ENCODE measurements at places on chromosomes 5 and 9.

GRCh38 chr9:103574056-103574455 lies 520.1 kb upstream of the SMC2 start:
- peak; percentile 61 for DNase-seq

- DNase-seq = no peak
Observed at GRCh38 chr5:127885176-127885575, 182.0 kb downstream of the CCDC192 start.

DNA sequence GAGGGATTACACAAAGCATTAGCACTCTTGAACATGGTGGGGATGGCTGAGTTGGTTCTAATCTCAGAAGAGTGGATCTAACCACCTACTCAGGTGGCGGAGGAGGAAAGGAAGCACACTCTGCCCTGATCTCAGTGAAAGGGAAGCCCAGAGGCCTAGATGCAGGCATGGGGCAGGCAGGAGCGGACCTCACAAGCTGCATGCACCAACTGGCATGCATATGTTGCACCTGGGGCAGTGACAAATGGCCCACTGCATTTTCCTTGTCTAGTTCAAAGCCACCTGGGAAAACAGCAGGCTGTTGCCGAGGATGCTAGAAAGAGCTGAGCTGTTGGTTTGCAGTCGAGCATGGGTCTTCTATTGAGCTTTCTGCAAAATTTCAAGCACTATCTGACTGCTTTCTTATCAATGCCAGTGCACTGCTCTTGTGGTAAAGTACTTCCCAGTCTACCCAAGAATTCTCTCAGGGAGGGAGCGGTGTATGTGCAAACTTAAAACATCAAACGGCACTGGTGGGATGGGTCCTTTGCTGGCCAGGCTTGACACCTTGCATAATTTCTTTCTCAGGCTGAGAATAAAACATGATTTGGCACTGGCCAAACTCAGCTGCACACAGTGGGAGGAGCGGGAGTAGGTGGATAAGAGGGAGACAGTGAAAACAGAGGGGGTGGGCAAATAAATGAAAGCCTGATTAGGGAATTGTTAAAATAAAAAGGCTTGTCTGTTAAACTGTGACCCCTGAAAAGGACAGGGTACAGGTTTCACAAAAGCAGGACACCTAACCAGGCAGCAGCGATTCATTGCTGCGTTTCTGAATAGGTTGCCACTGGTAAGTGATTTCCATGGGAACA lies 108.9 kb downstream of the MARCHF3 start:
- no peak for DNase-seq

GRCh38 chr5:68287976-68288706 lies 72.6 kb downstream of the PIK3R1 start:
- DNase-seq = no peak

DNA sequence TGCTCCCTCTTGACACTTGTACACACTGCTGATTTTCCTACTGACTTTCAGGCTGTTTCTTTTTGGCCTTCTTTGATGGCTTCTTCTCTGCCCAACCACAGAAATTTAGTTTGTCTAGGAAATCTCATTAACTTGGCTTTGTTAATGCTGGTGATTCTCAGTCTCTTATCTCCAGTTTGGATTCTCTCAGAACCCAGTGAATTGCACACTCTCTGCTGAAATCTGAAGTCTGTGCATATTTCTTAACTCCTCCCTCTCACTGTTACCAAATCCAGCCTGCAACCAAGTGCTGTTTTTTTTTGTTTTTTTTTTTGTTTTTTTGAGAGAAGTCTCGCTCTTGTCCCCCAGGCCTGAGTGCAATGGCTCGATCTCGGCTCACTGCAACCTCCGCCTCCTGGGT lies 117.2 kb downstream of the CDC42SE2 start:
- peak; percentile 2 for DNase-seq

DNA sequence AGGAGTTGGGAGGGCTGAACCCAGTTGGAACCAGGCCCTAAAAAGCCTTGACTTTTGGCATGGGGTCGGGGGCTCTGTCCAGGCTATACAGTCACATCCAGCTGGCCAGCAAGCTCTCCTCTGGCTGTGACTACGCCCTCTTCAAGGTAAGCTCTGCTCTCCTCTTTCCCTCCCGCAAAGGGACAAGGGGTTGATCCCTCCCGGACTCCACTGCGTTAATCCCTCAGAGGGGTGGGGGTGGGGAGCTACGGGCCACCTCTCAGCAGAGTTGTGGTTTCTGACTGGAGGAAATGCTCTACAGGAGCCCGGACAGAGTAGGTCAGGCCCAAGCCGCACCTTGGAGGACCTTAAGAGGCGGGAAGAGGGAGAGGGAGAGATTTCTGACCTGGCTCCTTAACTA lies 3.0 kb upstream of the TSPAN17 start:
- DNase-seq = no peak

DNA sequence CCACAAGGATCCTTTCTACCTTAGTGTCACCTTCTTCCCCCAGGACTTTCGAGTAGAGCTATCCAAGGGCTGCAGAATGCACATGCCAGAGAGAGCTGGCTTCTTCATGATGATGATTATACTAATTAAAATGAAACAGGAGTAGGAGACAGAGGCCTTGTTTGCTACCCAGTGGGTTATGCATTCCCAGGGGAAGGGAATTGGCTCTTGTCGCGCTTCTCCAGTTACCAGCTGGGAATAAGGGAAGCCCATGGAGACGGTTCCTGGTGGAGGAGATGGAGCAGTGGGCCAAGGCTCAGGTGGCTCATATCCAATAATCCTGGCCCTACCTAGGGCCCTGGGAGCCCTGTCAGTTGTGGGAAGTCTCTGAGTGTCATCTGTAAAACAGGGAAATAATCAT lies 65.1 kb downstream of the WWC1 start:
- no peak for DNase-seq

GRCh38 chr5:127609957-127610356 lies 38.9 kb upstream of the CTXN3 start:
- DNase-seq = no peak

- peak; percentile 27 for DNase-seq
Observed at GRCh38 chr9:98775831-98776441, 20.4 kb downstream of the ANKS6 start.

GRCh38 chr9:73996844-73997243 lies 500.3 kb upstream of the RORB start:
- DNase-seq = no peak

- peak; percentile 46 for DNase-seq
Observed at GRCh38 chr9:112348257-112349007, 15.0 kb upstream of the PTBP3 start.

DNA sequence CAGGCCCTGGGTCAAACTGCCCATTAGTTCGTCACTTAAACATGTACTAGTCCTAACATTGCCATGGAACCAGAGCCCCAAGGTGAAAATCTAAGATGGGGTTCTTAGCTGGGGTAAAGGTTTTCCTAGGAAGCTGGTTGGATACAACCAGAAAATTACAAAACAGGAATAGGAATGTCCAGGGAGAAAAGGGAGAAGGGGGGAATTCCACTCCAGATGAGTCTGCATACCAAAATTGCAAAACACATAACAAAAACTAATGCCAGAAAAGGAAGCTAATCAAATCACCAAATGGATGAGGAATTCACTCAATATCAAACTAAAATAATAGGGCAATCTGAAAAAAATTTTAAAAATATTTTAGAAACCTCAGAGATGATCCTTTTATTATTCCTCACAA lies 396.2 kb downstream of the EFNA5 start:
- peak; percentile 43 for DNase-seq

DNA sequence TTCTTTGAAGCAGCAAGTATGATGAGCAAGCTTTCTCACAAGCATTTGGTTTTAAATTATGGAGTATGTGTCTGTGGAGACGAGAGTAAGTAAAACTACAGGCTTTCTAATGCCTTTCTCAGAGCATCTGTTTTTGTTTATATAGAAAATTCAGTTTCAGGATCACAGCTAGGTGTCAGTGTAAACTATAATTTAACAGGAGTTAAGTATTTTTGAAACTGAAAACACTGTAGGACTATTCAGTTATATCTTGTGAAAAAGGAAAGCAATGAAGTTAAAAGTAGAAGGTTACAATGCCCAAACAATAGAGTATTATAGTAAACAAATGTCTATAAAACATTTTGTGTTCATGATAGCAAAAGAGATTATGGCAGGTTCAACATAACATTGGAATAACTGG lies 88.6 kb downstream of the JAK2 start:
- DNase-seq = no peak

DNA sequence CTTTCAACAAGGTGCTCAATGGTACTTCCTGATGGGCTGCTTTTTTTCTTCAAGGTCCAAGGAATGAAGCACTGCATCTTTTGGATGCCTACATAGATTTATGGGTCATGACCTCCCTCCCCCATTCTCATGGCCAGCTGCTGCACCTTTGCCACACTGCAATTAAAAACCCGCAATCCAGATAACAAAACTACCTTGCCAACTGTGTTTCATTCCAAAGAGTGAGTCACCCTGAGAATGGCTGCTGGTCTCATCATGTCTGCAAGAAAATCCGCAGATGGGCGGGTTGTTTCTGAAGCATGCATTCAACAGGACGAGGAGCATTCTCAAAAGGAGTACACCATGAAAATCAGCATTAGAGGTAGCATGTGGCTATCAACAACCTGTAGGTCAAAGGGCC lies 139.8 kb downstream of the ELAVL2 start:
- peak; percentile 68 for DNase-seq

GRCh38 chr5:72814104-72814503 lies 2.4 kb upstream of the TNPO1 start:
- no peak for DNase-seq

- DNase-seq = peak; percentile 6
Observed at GRCh38 chr9:7756088-7756487, 43.5 kb downstream of the DMAC1 start.

DNA sequence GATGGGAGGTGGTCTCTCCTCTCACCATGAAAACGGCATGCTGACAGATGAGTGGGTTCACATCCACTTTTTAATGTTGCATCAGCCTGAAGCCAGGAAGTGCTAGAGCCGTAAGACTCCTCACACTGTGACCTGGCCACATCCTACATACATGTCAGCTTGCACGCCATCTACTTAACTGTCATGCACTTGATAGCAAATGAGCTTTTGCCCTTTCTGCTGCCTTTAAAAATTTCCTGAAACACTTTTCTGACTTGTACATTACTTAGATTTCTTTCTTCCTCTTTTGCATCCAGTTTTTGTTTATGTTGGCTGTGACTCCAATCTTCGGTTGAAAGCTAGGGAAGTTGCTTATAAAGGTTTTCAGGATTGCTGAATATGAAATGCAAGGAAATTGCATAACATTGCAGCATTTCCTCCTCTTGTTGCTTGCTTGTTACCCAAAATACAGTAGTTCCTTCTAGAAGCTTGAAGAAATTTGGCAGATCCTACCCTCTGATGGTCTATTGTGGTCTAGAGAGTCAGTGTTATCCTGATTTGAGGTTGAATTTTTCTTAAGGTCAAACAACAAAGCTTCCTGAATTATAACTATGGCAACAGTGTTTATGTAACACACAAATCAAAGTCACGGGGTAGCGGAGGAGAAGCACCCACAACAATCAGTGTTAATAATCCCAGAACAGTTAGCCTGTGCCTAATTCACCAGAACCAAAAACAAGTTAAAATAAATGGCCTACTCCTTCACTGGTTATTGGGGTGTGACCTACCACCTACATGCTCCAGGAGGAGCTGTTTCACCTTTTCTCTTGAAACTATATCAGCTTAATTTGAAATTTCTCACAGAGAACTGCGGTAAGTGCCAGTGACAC lies 232.5 kb downstream of the ARHGAP26 start:
- peak; percentile 84 for DNase-seq

DNA sequence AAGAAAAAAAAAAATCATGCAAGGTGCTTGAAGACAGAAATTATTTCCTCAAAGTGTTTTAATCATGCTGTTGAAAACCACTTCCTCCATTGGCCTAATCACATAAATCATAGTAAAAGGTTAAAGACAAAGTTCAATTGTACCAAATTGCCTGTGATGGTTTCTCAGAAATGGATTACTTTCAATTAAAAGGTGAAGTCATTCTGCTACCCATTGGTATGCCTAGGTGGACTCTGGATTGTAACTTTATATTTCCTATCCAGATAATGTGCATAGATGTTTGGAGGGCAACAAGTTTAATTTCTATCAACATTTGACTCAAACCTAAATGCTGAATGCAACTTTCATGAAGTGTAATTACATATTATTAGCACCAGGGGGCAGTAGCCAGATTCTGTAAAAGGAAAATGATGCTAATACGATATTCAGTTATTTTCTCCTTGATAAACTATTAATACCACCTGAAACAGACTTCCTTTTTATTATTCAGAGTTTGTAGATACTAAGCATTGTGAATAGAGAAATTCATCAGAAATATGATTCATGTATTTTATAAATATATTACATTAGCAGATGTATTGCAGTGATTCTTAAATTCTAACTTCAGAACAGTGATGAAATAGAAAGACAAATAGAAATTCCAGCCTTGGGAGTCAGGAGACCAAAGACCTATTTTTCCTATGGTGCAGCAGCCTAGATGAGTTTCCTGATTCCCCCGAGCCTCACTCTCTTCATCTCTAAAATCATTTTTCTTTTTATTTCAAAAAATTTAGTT lies 148.2 kb downstream of the CAAP1 start:
- no peak for DNase-seq

- no peak for DNase-seq
Observed at GRCh38 chr9:136713550-136713949, 1.2 kb downstream of the DIPK1B start.

GRCh38 chr5:143030349-143030748 lies 260.2 kb downstream of the ARHGAP26 start:
- no peak for DNase-seq

- no peak for DNase-seq
Observed at GRCh38 chr5:36378551-36378950, 76.8 kb upstream of the RANBP3L start.

GRCh38 chr9:8428389-8428788 lies 628.8 kb upstream of the DMAC1 start:
- DNase-seq = no peak

- no peak for DNase-seq
Observed at GRCh38 chr5:31415009-31415923, 116.6 kb downstream of the DROSHA start.

DNA sequence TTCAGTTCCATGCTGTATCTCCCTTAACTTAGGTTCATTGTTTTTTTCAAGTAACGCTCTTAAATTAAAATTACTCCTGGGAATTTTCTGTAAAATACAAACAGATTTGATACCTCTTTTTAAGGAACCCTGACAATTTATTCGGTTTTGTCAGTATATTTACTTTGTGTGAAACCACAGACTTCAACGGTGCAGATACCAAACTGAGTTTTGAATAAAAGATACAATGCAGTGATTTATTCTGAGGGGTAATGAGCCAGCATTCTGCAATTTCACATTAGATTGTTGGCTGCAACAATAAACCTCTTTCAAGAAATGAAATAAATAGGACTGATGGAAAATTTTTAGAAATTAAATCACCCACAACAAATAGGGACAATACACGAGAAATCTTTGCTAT lies 308.6 kb upstream of the EDIL3 start:
- DNase-seq = no peak

GRCh38 chr9:22039258-22039657 lies 30.2 kb upstream of the CDKN2B start:
- no peak for DNase-seq

DNA sequence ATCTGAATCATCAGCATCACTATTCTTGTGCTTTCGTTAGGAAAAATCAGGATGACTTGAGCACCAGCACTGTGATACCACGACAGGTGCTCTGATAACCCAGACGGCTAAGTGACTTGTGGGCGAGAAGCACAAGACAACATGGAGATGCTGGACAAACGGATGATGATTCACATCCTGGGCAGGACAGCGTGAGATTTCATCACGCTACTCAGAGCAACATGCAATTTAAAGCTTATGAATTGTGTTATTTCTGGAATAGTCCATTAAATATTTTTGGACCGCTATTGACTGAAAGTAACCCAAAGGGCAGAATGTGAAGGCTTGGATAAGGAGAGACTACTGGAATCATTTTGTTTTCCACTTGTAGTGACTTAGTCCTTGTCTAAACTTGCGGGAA lies 114.8 kb upstream of the DAPK1 start:
- DNase-seq = peak; percentile 73

GRCh38 chr9:110146373-110146772 lies 61.6 kb downstream of the C9orf152 start:
- no peak for DNase-seq

All from NCI-H226 (cell line).